ENCODE measurements at places on chromosomes 5 and 9. TPM values are rescaled to one million over a fixed set of nuclear protein-coding genes. Genes with fewer than 3 reads are reported as not detected.

DNA sequence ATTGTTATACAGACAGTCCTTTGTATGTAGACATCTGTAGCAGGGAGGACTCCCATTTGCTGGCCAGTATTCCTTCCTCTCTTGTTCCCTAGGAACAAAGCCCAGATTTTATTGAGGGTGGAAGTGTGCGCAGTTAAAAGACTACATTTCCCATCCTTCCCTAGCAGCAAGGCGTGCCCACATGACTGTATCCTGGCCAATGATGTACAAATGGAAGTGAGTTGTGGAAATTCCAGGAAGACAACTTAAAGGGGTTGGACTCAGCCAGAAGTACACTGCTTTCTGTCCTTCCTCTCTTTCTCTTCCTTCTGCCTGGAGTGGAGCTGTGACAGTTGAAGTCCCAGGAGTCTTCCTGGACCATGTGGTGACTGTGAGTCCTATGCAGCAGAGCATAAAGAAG is 89.0 kb downstream of the HRH2 start:
- no peak overlapping the region for H3K27ac ChIP-seq
- H3K4me3 ChIP-seq, result no peak overlapping the region
- no peaks in the 10 kb centered on the region for H3K27me3 ChIP-seq
- no peaks in the 10 kb centered on the region for H3K36me3 ChIP-seq
- H3K4me1 ChIP-seq, result no peaks in the 10 kb centered on the region

GRCh38 chr9:86660146-86660943 is 287.0 kb downstream of the GAS1 start:
- DNase-seq, result no peak
- no peaks in the 10 kb centered on the region for H3K36me3 ChIP-seq
- no peaks in the 10 kb centered on the region for H3K4me1 ChIP-seq
- H3K27ac ChIP-seq, result no peak overlapping the region
- H3K27me3 ChIP-seq, result no peaks in the 10 kb centered on the region
- no peak overlapping the region for H3K4me3 ChIP-seq

- DNase-seq, result no peak
- no peaks in the 10 kb centered on the region for H3K27me3 ChIP-seq
- no peaks in the 10 kb centered on the region for H3K4me1 ChIP-seq
- H3K27ac ChIP-seq, result no peak overlapping the region
- no peak overlapping the region for H3K4me3 ChIP-seq
Observed at GRCh38 chr9:69104830-69105527, 69.1 kb upstream of the TJP2 start.

DNA sequence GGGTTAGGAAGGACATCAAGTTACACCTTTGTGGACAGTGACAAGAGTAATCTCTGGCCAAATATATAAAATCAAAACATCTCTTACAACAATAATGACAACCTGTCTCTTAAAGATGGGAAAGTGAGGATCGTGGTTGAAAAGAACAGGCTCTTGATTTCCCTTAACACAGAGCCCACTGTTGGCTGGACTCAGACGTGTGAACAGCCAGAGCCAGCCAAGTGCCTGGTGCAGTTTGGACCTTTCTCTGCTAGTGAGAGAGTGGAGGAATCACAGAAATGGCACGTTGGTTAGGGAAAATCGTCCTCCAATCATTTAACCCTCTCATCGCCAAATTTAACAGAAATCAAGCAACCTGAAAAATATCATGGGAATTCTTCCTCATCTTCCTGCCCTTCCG is 131.3 kb downstream of the GNA14 start:
- no peak overlapping the region for H3K27ac ChIP-seq
- H3K4me3 ChIP-seq, result no peak overlapping the region
- no peaks in the 10 kb centered on the region for H3K36me3 ChIP-seq
- H3K4me1 ChIP-seq, result peaks cover 31% of the 10 kb centered on the region
- no peaks in the 10 kb centered on the region for H3K27me3 ChIP-seq
- DNase-seq, result no peak

DNA sequence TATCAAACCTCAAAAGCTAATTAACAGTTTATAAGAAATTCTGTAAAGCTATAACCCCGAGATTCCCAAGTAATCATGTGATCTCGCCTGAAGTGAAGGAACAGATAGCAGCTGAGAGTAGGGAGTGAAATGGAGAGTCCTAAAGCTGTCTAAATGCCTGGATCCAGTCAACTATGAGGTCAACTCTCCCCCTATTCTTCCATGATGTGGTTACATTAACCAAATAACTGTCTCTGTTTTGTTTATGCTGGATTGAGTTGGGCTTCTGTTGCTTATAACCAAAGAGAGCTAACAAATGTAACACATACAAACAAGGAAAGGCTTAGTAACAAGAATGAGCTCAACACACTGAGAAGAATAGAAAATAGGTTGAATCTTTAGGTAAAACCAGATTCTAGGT is 41.6 kb downstream of the GKAP1 start:
- no peaks in the 10 kb centered on the region for H3K36me3 ChIP-seq
- no peak overlapping the region for H3K27ac ChIP-seq
- no peaks in the 10 kb centered on the region for H3K4me1 ChIP-seq
- H3K27me3 ChIP-seq, result no peaks in the 10 kb centered on the region

DNA sequence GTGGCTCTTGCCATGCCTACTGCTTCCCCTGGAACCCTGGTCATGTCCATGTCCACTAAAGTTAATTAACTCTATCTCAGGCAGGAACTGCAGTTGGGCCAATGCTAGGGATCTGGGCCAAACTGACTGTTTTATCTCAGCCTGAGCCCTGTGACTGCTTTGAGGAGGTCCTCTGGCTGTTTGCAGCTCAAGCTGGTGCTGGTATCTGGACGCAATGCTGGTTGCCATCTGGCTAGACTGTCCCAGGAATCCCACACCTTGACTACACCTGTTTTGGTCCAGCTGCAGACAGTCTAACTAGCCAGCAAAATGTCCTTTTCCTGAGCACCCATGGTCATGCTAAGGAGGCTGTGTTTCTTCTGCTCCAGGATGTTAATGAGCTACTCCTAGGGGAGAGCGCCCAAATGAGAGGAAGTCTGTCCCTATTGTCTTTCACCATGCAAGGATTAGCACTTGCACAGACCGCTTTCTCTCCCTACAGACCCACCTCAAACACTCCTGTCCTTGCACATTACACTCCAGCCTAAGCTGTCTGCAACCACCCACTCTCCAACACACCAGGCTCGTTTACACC is 251.0 kb downstream of the SH3GL2 start:
- H3K27me3 ChIP-seq, result no peaks in the 10 kb centered on the region
- DNase-seq, result no peak
- no peaks in the 10 kb centered on the region for H3K36me3 ChIP-seq

- peaks cover 2% of the 10 kb centered on the region for H3K4me1 ChIP-seq
- no peak overlapping the region for H3K27ac ChIP-seq
- H3K27me3 ChIP-seq, result no peaks in the 10 kb centered on the region
- H3K36me3 ChIP-seq, result no peaks in the 10 kb centered on the region
Observed at GRCh38 chr5:15282611-15283010, 217.4 kb upstream of the FBXL7 start.

DNA sequence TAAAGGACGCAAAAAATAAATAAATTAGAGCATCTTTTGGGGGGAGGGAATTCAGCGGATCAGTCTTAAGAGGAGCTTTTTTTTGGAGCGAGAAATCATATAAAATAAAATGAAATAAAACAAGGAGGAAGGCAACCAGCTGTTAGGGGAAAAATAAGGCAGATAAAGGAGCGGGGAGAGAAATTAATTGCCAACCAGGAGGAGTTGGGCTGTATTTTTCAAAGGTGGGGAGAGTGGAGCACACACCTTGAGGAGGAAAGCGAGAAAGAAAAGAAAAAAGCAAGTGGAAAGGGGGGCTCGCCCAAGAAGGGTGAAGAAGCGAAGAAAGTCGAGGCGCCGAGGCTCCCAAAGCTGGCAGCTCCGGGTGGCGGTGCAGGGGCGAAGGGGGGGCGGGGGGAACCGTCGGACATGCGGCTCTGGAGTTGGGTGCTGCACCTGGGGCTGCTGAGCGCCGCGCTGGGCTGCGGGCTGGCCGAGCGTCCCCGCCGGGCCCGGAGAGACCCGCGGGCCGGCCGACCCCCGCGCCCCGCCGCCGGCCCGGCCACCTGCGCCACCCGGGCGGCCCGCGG is at the start of gene PAPPA:
Gene PAPPA, plus strand, starts transcription at position 27 of the 569 bp plus-strand sequence. Its CDS starts 382 bp downstream, at position 409.
- peak within 1 kb of the TSS; percentile 24 for H3K27ac ChIP-seq
- H3K36me3 ChIP-seq, result no peaks in the 10 kb centered on the region
- no peaks in the 10 kb centered on the region for H3K27me3 ChIP-seq
- peaks cover 3% of the 10 kb centered on the region for H3K4me1 ChIP-seq
- H3K4me3 ChIP-seq, result no peak within 1 kb of the TSS

DNA sequence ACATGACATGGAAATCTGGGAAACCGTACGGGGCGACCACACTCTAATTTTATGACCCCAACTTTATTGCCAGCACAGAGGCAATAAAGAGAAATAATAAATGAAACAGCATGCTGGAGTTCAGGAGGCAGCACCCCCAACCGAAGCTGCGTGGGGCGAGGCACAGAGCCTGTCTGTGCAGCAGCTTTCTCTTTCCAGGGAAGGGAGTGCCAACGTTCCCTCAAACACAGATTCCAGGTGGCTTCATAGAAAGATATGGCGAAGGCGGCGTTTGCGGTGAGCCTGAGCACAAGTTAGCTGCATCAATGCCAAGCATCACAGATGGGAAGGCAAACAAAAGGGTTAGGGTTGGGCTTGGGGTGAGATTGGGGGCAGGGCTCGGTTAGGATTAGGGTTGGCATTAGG is 114.8 kb downstream of the HSD17B3 start:
- H3K4me3 ChIP-seq, result no peak overlapping the region
- H3K27ac ChIP-seq, result no peak overlapping the region
- H3K4me1 ChIP-seq, result no peaks in the 10 kb centered on the region
- no peaks in the 10 kb centered on the region for H3K36me3 ChIP-seq
- DNase-seq, result no peak
- H3K27me3 ChIP-seq, result peaks cover 4% of the 10 kb centered on the region

GRCh38 chr5:131417240-131417869 is 153.5 kb downstream of the CDC42SE2 start:
- no peaks in the 10 kb centered on the region for H3K4me1 ChIP-seq
- no peak overlapping the region for H3K27ac ChIP-seq
- no peaks in the 10 kb centered on the region for H3K27me3 ChIP-seq
- H3K36me3 ChIP-seq, result peaks cover 3% of the 10 kb centered on the region
- H3K4me3 ChIP-seq, result no peak overlapping the region

GRCh38 chr9:74443036-74443750 is 53.9 kb upstream of the RORB start:
- H3K27me3 ChIP-seq, result no peaks in the 10 kb centered on the region
- no peak overlapping the region for H3K4me3 ChIP-seq
- no peak overlapping the region for H3K27ac ChIP-seq
- DNase-seq, result no peak
- no peaks in the 10 kb centered on the region for H3K4me1 ChIP-seq

GRCh38 chr9:29945012-29945411 is 2371.7 kb upstream of the C9orf72 start:
- no peak overlapping the region for H3K27ac ChIP-seq
- H3K27me3 ChIP-seq, result no peaks in the 10 kb centered on the region
- no peaks in the 10 kb centered on the region for H3K36me3 ChIP-seq
- no peak overlapping the region for H3K4me3 ChIP-seq
- H3K4me1 ChIP-seq, result no peaks in the 10 kb centered on the region

DNA sequence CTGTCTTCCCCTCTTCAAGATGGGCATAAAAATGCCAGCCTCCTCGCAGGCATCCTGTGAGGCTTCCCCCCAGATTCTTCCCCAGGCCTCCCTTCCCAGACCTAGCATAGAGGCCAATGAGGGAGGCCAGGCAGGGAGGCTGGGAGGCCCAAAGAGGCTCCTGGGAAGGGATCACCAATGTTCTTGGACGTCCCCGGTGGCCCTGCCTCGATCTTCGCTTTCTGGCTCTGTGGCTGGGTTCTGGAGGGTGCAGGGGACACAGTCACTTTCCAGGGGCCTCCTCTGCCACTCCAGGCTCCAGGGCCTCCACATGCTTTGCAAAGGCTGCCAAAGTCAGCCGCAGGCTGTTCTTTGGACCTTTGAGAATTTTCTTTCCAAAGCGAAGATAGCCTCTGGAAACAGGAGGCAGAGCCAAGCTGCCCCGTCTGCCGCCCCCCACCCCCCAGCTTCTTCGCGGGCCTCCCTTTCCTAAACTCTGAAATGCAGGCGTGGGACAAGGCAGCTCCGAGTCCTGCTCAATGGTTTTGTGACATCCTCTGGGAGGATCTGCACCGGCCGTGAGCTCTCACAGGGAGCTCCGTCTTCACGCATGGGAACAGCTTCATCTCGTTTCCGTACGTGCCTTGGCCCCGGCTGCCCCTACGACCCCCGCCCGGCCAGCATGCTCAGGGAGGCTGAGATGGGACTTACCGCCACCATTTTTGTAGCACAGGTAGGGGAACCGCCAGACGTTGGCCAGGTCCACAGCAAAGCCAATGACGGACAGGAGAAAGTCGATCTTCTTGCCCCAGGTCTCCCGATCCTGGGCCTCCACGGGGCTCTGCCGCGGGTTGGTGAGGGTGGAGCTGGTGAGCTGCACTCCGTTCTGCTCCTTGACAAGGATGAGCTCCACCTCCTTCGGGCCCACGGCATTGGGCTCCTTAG is 2.8 kb downstream of the SLC6A3 start:
- no peak overlapping the region for H3K4me3 ChIP-seq
- H3K4me1 ChIP-seq, result no peaks in the 10 kb centered on the region
- no peaks in the 10 kb centered on the region for H3K36me3 ChIP-seq

DNA sequence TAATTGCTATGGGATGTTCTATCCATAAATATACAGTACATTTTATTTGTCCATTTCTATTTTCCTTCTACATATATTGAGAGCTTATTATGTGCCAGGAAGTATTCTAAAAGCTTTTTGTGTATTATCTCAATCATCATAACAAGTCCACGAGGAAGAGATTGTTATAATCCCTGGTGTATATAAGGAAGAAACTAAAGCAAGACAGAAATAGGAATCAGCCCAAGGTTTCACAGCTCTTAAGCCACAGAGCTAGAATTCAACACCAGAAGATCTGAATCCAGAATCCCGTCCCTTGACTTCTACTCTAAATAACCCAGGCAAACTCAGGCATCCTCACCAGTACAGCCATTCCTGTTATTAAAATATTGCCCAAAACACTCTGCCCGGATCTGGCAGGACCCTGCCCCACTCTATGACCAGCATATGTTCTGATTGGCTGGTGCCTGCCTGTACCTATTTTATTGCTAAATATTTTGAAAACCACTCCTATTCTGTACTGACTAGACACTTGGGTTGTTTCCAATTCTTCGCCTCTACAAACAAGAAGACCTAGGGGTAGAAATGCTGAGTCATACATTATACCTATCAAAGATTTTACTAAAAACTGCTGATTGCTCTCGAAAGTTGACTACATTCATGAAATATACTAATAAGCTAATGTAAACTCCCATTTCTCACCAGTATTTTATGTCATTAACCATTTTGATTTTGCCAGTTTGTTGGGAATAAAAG is 297.4 kb downstream of the ENC1 start:
- no peak for DNase-seq
- no peaks in the 10 kb centered on the region for H3K36me3 ChIP-seq
- no peak overlapping the region for H3K27ac ChIP-seq
- H3K4me1 ChIP-seq, result no peaks in the 10 kb centered on the region
- H3K4me3 ChIP-seq, result no peak overlapping the region
- no peaks in the 10 kb centered on the region for H3K27me3 ChIP-seq

The ATG10 gene
- polyA plus RNA-seq, result 1.4 TPM

The TIGD6 gene
- polyA plus RNA-seq, result 5.4 TPM

The MSH3 gene
- polyA plus RNA-seq, result 1.4 TPM

The NR5A1 gene
- not detected for polyA plus RNA-seq

The ADGRD2 gene
- not detected for polyA plus RNA-seq

The TLX3 gene
- polyA plus RNA-seq, result not detected

The CCNG1 gene
- 47.2 TPM for polyA plus RNA-seq

The LPAR1 gene
- 3.0 TPM for polyA plus RNA-seq

The IL12B gene
- polyA plus RNA-seq, result not detected

The PRELID2 gene
- polyA plus RNA-seq, result 3.5 TPM

The SPINK14 gene
- not detected for polyA plus RNA-seq

The ZNF354B gene
- 5.5 TPM for polyA plus RNA-seq

The C7 gene
- polyA plus RNA-seq, result 0.37 TPM

The CCDC180 gene
- polyA plus RNA-seq, result 0.41 TPM

The HTR4 gene
- polyA plus RNA-seq, result not detected

The OTULINL gene
- 0.03 TPM for polyA plus RNA-seq

The KLF4 gene
- 2.7 TPM for polyA plus RNA-seq

The C8G gene
- 0.70 TPM for polyA plus RNA-seq

The PLPPR1 gene
- polyA plus RNA-seq, result 0.50 TPM
